Prostate gland (tissue), 2 donors: ENCODE measurements at places on chromosomes 1 and 21. TPM values are rescaled to one million over a fixed set of nuclear protein-coding genes. Genes with fewer than 3 reads are reported as not detected.
A peak's percentile ranks its signal among the peaks of the same experiment; 100 is the strongest.

GRCh38 chr1:38891753-38892152, 10.4 kb upstream of the GJA9 start:
- H3K27ac ChIP-seq, result no peak overlapping the region
- no peaks in the 10 kb centered on the region for H3K4me1 ChIP-seq
- DNase-seq, result no peak
- H3K36me3 ChIP-seq, result no peaks in the 10 kb centered on the region
- H3K4me3 ChIP-seq, result no peak overlapping the region

- H3K4me3 ChIP-seq, result no peak overlapping the region
- H3K27me3 ChIP-seq, result no peaks in the 10 kb centered on the region
- H3K36me3 ChIP-seq, result no peaks in the 10 kb centered on the region
- no peak for DNase-seq
Measured at GRCh38 chr21:36766511-36766910, 67.6 kb downstream of the SIM2 start.

DNA sequence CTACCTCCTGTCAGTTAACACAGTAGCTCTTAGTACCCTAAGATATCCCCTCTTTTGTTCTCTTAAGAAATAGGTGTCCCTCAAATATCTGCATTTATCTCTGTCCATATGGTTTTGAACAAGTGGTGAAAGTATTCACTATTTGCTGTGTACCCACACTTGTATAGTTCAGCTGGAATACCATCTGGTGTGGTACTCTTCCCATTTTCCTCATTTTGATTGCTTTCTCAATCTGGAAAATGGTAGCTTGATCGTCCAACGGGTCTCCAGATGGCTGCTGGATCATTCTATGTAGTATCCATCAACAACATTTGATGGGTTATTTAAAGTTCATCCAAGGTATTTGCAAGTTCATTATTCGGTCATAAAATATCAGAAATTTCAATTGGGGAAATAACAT, 100.3 kb upstream of the DPYD start:
- no peaks in the 10 kb centered on the region for H3K36me3 ChIP-seq
- no peaks in the 10 kb centered on the region for H3K27me3 ChIP-seq
- no peak overlapping the region for H3K27ac ChIP-seq
- H3K4me3 ChIP-seq, result no peak overlapping the region
- no peak for DNase-seq

Gene TPTE
- total RNA-seq, result not detected

GRCh38 chr21:34688145-34688544, 19.4 kb downstream of the CLIC6 start:
- H3K27ac ChIP-seq, result no peak overlapping the region
- H3K4me3 ChIP-seq, result no peak overlapping the region
- no peak for DNase-seq
- H3K36me3 ChIP-seq, result no peaks in the 10 kb centered on the region
- peaks cover 2% of the 10 kb centered on the region for H3K4me1 ChIP-seq

- H3K27me3 ChIP-seq, result no peaks in the 10 kb centered on the region
- no peak for DNase-seq
- H3K4me3 ChIP-seq, result no peak overlapping the region
- H3K4me1 ChIP-seq, result no peaks in the 10 kb centered on the region
- H3K27ac ChIP-seq, result no peak overlapping the region
- H3K36me3 ChIP-seq, result no peaks in the 10 kb centered on the region
Measured at GRCh38 chr21:42296501-42296900, 18.7 kb downstream of the TFF3 start.

DNA sequence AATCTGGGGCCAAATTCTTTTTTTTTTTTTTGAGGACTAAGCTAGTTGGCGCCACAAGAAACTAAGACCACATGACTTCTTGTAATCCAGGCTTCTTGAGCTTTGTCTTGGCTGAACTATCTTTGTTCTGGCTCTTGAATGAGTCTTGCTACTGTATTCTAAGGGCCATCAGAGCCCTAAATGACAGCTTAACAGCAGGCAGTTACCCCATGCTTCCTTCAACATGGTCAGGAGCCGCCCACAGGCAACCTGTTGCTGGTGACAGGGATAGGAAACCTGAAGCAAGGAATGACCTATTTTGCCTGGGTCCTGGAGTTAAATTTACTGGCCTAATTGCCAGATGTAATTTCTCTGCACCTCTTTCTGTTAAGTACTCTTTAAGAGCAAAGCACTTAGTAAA, 188.2 kb upstream of the PLXNA2 start:
- no peak overlapping the region for H3K4me3 ChIP-seq
- no peaks in the 10 kb centered on the region for H3K27me3 ChIP-seq
- no peak for DNase-seq
- H3K27ac ChIP-seq, result no peak overlapping the region
- no peaks in the 10 kb centered on the region for H3K4me1 ChIP-seq

DNA sequence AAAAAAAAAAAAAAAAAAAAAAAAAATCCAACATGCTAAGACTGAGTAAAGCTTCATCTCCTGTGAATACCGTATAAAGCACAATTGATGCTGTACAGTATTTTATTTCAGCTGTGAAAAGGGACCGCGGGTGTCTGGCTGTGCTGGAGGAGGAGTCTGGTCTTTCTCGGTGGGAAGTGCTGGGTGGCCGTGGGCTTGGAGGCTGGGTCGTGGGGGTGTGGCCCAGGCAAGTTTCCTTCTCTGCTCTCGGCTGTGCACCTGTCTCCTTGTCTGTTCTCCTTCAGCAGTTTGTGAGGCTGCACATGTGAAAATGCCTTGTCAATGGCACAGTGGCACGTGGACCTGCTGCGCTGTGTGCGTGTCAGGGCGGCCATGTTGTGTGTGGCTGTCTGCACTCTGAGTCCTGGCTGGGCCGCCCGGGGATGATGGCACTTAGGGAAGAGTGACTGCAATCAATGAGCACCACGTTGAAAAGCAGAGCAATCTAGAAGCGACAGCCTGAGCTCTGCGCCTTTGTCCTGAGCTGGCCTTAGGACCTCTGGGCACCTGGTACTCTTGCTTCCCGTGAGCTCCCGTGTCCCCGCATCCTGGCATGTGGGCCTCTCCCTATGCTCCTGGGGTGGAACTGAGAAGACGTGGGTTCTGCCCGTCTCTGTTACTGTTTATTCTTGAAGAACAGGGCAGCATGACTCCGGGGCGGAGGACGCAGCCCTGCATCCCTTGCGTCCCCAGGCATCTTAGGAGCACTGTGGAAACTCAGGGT, 14.5 kb downstream of the AGPAT3 start:
- DNase-seq, result no peak
- no peak overlapping the region for H3K27ac ChIP-seq
- no peaks in the 10 kb centered on the region for H3K36me3 ChIP-seq
- no peaks in the 10 kb centered on the region for H3K27me3 ChIP-seq
- no peak overlapping the region for H3K4me3 ChIP-seq

Gene PITHD1
- total RNA-seq, result 86.7 TPM

GRCh38 chr1:55943012-55943411, 636.4 kb downstream of the PLPP3 start:
- no peak for DNase-seq
- no peaks in the 10 kb centered on the region for H3K27me3 ChIP-seq
- no peak overlapping the region for H3K27ac ChIP-seq
- no peaks in the 10 kb centered on the region for H3K36me3 ChIP-seq
- H3K4me1 ChIP-seq, result no peaks in the 10 kb centered on the region

DNA sequence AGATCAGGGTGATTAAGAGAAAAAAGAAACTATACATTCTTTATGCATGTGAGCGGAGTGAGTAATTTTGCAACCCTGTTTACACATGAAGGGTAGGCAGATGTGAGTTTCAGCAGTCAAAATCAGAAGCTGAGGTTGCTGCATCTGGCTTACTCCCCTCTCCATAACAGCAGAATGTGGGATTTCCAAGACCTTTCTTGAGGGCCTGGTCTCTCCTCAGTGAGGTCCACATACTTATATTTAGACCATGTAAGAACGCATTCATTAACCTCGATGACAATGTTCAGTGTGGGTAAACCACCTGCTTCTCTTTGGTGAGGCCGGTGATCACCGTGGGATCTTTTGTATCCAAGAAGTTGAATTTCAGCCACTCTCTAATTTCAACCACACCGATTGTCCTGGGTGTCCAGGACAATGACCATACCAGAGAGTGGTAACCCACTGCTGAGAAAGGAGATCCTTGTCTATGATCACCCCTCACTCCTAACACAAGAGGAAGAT, 18.7 kb upstream of the RAP1A start:
- H3K27me3 ChIP-seq, result no peaks in the 10 kb centered on the region
- H3K27ac ChIP-seq, result no peak overlapping the region
- H3K36me3 ChIP-seq, result no peaks in the 10 kb centered on the region

GRCh38 chr1:238658763-238659162, 727.6 kb upstream of the CHRM3 start:
- H3K4me1 ChIP-seq, result no peaks in the 10 kb centered on the region
- DNase-seq, result no peak
- H3K36me3 ChIP-seq, result no peaks in the 10 kb centered on the region

GRCh38 chr21:29124645-29125044, 5.8 kb upstream of the MAP3K7CL start:
- no peak for DNase-seq
- no peaks in the 10 kb centered on the region for H3K27me3 ChIP-seq
- no peaks in the 10 kb centered on the region for H3K4me1 ChIP-seq
- H3K36me3 ChIP-seq, result no peaks in the 10 kb centered on the region
- no peak overlapping the region for H3K4me3 ChIP-seq

GRCh38 chr1:228154670-228155571, 5.2 kb downstream of the GJC2 start:
- DNase-seq, result no peak
- no peaks in the 10 kb centered on the region for H3K27me3 ChIP-seq
- H3K4me1 ChIP-seq, result no peaks in the 10 kb centered on the region
- H3K27ac ChIP-seq, result no peak overlapping the region
- no peaks in the 10 kb centered on the region for H3K36me3 ChIP-seq
- no peak overlapping the region for H3K4me3 ChIP-seq

DNA sequence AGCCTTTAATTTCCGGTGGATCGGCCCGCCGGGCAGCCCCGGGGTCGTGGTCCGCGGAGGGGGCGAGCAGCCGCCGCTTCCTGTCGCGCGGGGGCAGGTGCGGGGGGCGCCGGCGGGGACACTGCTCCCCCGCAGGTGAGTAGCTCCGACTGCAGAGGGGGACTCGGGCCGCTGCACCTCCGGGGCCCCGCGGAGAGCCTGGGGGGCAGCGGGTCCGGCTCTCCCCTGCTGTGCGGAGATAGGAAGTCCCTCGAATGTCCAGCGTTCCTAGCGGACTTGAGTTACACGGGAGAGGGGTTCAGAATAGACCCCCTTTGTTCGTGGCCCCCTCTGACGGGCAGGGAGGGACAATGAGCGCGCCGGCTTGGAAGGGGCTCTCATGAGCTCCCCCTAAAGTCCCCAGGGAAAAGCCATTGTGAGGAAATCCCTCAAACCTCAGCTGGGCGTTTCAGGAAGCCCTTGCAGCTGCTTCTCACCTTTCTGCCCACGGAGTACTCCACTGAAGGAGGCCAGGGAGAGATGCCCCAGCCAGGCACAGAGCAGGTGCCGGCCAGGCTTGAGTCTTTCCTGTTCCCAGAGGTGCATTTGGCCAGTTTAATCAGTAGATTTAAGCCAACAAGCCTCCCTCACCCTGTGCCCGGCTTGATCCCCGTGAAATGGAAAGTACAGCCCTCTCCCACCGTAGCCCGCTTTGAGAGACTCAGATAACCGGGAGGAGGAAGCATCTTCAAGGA, 925 bp downstream of the PDE9A start:
- DNase-seq, result no peak
- peak overlapping the region; percentile 79 for H3K4me3 ChIP-seq

DNA sequence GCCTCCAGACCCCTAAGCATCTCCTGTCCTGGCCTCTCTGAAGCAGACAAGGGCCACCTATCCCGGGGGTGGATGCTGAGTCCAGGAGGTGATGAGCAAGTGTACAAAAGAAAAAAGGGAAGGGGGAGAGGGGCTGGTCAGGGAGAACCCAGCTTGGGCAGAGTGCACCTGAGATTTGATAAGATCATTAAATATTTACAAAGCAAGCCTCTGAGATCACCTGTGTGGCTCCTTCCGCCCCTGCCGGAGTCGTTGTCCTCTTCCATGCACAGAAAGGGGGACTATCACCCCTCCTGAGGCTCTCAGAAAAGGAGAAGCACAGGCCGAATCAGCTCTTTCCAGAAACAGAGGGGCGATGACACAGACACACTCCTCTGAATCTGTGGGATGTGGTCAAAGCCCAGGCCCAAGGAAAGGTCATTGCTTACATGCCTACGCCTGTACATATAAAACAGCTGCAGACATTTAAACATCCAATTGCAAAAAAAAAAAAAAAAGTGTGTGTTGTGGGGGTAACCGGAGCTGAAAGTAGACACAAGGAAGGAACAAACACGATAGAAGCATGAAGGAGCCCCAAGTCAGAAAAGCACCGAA, 30.9 kb downstream of the PRSS38 start:
- H3K4me3 ChIP-seq, result no peak overlapping the region
- no peak overlapping the region for H3K27ac ChIP-seq
- no peak for DNase-seq
- H3K36me3 ChIP-seq, result no peaks in the 10 kb centered on the region

DNA sequence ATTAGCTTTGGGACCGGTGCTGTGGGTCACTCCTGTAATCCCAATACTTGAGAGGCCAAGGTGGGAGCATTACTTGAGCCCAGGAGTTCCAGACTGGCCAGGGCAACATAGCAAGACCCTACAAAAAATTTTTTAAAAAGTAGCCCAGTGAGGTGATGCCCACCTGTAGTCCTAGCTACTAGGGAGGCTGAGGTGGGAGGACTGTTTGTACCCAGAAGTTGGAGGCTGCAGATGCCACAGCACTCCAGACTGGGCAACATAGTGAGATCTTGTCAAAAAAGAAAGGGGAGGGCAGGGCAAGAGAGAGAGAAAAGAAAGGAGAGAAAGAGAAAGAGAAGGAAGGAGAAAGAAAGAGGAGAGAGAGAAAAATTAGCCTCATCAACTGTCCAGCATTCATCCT, 6.3 kb downstream of the ITSN1 start:
- H3K27me3 ChIP-seq, result no peaks in the 10 kb centered on the region
- no peak overlapping the region for H3K27ac ChIP-seq
- H3K4me1 ChIP-seq, result no peaks in the 10 kb centered on the region

Gene FALEC
- total RNA-seq, result not detected

GRCh38 chr1:52532731-52533327, 20.1 kb downstream of the TUT4 start:
- no peak for DNase-seq
- no peaks in the 10 kb centered on the region for H3K4me1 ChIP-seq
- no peak overlapping the region for H3K4me3 ChIP-seq
- no peak overlapping the region for H3K27ac ChIP-seq
- no peaks in the 10 kb centered on the region for H3K27me3 ChIP-seq

DNA sequence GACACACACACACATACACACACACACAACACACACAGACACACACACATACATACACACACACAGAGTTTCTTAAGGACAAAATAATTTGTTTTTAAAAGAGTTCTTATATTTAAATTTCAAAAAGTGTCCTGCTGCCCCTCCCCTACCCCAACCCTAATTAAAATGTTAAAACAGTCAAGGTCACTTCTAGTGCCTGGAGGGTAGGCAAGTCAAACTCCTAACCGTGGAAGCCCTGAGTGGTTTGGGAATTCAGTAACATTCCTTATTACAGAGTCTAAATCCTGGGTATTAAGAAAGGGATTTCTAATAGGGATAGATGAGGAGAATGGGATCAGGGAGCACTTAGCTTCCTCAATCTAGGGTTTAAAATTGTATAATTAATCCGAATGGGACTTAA, 403.6 kb upstream of the NFIA start:
- H3K27ac ChIP-seq, result no peak overlapping the region
- no peaks in the 10 kb centered on the region for H3K36me3 ChIP-seq
- H3K27me3 ChIP-seq, result no peaks in the 10 kb centered on the region

Gene SLC45A1
- total RNA-seq, result 4.3 TPM

GRCh38 chr1:243845888-243846287, 4.2 kb downstream of the AKT3 start:
- DNase-seq, result no peak
- no peaks in the 10 kb centered on the region for H3K4me1 ChIP-seq
- no peak overlapping the region for H3K27ac ChIP-seq
- H3K36me3 ChIP-seq, result no peaks in the 10 kb centered on the region
- no peak overlapping the region for H3K4me3 ChIP-seq

GRCh38 chr1:66723985-66724384, 28.3 kb upstream of the DYNLT5 start:
- no peak overlapping the region for H3K27ac ChIP-seq
- H3K4me3 ChIP-seq, result no peak overlapping the region
- H3K4me1 ChIP-seq, result no peaks in the 10 kb centered on the region
- H3K36me3 ChIP-seq, result no peaks in the 10 kb centered on the region
